ENCODE measurements at places on chromosomes 11 and 22.

- no peak for DNase-seq
These were observed 1.1 kb upstream of the DENND5A start for GRCh38 chr11:9266132-9266736.

- no peak for DNase-seq
These were observed 34.9 kb upstream of the PCF11 start for GRCh38 chr11:83122050-83122449.

GRCh38 chr11:8234910-8235309, 28.8 kb downstream of the LMO1 start:
- no peak for DNase-seq

GRCh38 chr22:43944670-43945430, 10.4 kb upstream of the SAMM50 start:
- no peak for DNase-seq

GRCh38 chr11:113923572-113923971, 19.0 kb downstream of the HTR3B start:
- no peak for DNase-seq

GRCh38 chr11:65774525-65775306, 6.1 kb downstream of the AP5B1 start:
- no peak for DNase-seq

DNA sequence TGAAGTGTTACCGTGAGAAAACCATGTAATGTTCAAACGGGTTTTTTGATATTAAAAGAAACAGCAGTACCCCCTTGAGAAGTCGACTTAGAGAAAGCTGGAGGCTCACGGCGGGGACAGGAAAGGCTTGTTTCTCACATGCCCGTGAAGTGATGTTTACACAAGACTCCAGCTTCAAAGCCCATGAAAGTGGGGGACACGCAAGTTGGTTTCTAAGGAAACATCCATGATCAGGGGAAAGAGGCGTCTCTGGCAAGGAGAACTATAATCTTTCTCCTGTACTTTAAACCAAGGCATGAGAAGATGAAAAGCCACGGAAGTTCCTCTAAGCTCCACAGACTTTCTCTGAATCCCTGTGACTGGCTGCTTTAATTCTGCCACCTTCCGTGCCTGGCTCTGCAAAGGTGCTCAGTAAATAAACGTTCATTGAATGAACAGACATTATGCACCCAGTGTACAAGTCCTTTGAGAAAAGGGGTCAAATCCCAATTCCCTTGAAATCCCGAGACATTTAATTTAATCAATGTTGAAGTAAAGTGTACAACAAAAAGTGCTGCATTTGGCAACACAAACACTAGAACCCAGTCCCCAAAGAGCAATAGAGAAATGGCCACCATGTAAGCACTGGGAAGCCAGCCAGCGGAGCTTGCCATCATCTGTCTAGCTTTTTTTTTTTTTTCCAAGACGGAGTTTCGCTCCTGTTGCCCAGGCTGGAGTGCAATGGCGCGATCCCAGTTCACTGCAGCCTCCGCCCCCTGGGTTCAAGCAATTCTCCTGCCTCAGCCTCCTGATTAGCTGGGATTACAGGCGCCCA, 58.7 kb downstream of the AHNAK start:
- DNase-seq, result no peak

- no peak for DNase-seq
These were observed 77.0 kb upstream of the MYOD1 start for GRCh38 chr11:17642370-17642769.

DNA sequence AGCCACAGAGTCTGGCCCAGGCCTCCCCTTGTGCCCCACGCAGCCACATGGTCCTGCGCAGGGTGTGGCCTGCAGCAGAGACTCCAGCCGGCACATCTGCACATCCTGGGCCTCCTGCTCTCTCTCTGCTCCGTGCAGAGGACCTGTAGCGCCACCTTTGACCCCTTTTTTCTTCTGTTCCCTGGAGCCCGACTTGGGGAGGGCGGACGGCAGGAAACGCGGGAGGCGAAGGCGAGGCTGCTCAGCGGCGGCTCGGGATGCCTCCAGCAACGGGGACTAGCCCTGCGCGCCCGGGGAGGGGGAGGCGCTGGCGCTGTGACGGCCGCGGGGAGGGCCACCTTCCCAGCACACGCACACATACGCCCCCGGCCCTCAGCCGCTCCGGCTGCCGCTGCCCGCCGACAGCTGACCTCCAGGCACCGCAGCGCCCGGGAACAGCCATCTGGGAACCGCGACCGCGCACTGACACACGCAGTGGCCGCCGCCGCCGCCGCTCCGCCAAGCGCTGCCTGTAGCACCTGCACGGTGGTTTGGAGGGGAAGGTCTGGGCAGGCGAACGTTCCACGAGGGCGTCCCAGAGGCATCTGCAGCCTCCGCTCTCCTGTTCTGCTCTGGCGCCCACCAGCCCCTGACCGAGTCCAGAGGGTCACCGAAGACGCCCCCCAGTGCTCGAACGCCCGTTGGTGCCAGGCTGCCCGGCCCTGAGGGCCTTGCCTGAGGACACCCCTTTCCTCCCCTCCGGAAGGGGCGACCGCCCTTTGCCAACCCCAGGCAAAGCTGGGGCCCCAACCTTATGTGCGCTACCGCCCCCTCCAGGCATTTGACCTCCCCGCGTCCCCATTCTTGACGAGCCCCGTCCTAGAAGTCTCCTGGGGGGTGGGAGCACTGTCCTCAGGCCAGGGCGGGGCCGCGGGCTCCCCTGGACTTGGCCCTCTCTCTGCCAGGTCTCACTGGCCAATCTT, 16.9 kb upstream of the C22orf42 start:
- no peak for DNase-seq

DNA sequence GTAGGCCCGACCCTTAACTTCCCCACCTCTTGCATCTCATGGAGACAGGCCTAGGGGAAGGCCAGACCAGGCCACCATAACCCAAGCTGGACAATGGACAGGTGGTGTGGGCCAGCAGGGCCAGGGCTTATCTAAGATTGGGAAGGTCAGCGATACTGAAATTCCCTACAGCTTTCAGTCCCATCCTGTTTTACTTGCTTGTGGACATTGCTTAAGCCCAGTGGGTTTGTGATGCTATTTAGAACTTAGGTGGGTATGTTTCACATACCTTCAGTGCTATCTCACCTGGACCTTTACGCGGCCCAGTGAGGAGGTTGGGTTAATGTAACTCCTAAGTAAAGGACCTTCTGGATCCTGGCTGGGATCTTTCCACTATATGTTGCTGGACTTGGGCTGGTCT, 1.7 kb downstream of the FADS2 start:
- no peak for DNase-seq

DNA sequence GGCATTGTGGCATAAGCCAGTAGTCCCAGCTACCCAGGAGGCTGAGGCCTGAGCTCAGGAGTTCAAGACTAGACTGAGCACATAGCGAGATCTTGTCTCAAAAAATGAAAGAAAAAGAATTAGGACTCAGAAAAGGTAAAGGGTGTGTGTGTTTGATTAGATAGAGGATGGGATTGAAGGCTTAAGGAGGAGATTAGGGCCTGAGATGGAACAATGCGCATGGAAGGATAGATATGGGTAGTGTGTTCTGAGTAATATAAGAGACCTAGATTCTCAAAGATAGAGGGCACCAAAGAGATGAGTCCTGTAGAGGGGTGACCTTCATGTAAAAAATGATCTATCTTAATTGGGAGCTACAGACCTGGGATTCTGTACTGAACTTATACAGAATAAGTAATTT, 17.3 kb upstream of the RAB30 start:
- DNase-seq, result no peak

DNA sequence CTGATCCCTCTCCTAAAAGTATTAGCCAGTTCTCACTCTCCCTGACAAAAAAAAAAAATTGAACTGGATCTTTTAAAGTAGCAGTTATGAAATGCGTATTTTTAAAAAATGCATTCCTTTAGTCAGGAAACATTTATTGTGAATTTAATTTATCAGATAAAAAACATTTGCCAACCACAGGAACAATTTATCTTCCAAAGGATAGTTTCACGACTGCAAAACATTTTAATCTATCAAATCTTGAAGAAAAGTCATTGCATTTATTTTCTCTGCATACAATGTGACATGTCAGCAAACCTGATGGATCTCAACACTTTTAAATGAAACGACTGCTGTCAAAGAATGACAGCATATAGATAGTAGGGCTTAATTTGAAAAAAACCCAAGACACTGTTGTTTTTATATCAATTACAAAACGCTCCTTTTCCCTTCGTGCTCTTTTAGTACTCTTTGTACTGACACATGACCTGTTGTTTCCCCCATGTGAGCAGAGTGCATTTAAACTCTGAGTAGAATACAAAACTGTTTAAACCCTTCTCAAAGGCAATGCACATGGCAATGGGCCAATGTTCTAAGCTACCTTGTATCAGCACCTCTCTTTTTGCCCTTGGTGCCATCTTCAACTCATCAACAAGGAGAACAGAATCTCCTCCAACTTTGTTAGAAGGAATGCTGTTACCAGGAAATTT, 107.0 kb downstream of the ATG16L2 start:
- DNase-seq, result no peak

DNA sequence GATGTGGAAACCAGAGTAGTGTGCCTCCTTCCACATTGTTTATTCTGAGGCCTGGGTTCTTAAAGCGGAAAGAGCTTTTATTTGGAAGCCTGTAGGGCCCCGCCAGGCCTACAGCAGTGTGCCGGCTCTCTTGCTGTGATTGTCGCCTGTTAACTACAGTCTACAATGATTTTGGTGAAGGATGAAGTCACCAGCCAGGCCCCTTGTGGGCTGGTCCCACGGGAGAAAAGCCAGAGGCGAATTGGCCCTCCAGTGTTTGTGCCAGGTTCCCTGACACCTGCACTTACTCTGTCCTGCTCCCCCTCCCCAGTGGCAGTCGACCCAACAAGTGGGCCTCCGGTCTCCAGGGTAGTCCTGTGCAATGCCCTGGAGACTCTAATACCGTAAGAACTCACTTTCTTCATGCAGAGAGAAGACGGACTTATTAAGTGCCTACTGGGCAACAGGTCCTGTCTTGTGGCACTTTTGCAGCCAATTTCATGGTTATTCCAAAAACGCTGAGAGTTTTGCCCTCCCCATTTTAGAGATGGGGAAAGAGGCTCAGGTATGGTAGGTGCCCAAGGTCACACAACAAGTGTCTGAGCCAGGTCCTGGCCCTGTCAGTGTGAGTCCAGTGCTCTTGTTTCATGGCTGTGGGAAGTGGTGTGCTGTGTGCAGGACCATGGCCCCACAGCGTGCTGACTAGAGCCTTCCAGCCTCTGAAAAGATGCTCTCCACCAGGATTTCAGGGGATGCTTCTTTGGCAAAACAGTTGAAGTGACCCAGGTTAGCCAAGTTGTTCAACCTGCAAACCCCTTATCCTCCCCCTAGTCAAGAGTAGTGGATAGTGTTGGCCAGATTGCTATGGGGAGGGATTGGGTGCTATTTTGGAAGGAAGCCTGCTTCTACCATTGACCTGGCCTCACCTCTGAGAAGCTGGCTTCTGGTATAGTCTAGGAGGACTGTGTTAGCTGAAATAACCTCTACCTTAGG, 1.4 kb downstream of the MICAL2 start:
- no peak for DNase-seq

- DNase-seq, result no peak
These were observed 39.0 kb downstream of the GRAMD1B start for GRCh38 chr11:123469089-123469488.

DNA sequence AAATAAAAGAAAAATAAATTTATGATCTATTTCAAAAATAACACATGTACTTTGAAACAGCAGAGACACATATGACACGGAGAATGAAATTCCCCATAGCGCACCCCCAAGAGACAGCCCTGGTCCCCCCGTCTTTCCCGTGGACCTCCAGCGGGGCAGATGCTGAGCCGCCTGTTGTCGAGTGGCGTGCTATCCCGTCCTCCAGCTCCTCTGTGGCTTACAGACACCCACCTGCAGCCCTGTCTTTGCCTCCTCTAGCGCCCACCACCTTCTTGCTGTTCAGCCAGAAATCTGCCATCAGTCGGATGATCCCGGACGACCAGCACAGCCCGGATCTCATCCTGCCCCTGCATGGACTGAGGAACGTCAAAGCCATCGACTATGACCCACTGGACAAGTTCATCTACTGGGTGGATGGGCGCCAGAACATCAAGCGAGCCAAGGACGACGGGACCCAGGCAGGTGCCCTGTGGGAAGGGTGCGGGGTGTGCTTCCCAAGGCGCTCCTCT, 44.4 kb upstream of the PPP6R3 start:
- no peak for DNase-seq

DNA sequence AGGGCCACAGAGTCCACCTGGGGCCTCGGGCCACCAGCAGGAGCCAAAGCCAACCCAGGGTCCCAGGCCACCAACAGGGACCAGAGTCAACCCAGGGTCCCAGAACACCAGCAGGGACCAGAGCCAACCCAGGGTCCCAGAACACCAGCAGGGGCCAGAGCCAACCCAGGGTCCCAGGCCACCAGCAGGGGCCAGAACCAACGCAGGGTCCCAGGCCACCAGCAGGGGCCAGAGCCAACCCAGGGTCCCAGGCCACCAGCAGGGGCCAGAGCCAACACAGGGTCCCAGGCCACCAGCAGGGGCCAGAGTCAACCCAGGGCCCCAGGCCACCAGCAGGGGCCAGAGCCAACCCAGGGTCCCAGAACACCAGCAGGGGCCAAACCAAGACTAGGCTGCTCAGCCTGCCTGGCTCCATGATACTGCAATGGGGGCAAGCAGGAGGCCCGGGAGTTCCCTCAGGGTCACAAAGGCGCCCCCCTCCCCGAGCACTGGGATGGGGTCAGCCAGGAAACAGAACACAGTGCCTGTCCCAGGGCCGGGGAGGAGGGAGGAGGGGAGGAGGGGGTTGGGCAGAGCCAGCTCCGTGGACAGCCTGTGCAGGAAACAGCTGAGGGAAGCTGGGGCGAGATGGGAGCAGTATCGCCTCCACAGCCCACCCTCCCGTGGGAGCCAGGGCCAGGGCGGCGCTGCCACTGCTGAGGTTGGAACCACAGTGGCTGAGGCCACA, 62.0 kb upstream of the PRR5 start:
- DNase-seq, result no peak

DNA sequence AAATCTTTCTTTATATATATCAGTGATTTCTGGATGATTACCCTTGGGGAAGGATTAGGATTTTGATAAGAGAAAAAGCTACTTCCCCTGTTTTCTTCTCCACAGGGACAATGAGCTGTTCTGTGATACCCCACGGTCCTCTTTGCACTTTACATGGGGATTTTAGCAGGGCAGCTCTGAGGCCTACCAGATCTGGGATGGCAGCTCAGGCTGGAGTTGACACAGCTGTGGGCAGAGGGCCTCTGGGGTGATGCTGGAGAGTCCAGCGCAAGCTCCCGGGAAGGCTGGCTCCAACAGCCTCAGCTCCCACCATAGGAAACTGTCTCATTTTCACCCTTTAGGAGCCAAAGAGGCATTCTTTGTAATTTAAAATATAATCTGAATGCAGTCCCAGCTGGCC, 383.8 kb upstream of the NARS2 start:
- DNase-seq, result no peak

- DNase-seq, result no peak
These were observed 61.3 kb upstream of the CREB3L1 start for GRCh38 chr11:46216019-46216764.

GRCh38 chr11:44711113-44711786, 15.5 kb upstream of the TSPAN18 start:
- no peak for DNase-seq

- DNase-seq, result no peak
These were observed 30.1 kb downstream of the IGHMBP2 start for GRCh38 chr11:68933605-68934320.

DNA sequence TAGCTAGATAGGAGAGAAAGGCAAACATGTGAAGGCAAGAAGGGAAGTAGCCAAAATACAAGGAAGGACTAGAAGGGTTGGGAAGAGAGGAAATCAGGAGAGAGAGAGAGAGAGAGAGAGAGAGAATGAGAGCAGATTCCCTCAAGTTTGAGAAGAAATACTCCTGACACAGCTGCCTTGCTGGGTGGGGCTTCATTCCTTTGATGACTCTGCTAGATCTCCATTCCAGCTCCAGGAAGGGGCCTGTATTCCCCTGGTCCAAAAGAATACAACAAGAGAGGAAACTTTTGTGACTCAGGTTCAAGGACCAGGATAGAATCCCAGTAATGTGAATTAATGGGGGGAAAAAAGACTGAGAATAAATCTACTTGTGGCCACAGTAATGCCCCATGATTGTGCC, 62.9 kb upstream of the SPON1 start:
- DNase-seq, result no peak

Data from CD4-positive, alpha-beta memory T cell (primary cell).